Activated CD8-positive, alpha-beta memory T cell treated with anti-CD3 and anti-CD28 coated beads for 1 hour (primary cell): ENCODE measurements at places on chromosomes 2 and 18.

DNA sequence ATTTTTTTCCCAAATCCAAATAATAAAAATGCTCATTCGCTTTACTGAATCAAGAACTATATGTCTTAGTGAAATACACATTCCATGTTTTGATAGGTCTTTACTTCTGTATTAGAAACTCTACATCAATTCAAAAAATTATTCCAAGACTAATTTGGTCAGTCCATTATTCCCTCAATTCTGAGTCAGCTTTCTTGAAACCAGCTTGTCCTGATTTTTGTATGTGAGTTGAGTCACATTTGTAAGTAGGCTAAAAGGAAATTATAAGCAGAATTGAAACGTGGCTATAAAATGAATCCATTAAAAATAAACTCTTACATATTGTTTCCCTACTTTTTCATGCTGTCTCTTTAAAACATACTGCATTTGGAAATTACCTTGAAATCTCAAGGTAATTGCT is 113.0 kb downstream of the DNER start:
- no peak for DNase-seq

DNA sequence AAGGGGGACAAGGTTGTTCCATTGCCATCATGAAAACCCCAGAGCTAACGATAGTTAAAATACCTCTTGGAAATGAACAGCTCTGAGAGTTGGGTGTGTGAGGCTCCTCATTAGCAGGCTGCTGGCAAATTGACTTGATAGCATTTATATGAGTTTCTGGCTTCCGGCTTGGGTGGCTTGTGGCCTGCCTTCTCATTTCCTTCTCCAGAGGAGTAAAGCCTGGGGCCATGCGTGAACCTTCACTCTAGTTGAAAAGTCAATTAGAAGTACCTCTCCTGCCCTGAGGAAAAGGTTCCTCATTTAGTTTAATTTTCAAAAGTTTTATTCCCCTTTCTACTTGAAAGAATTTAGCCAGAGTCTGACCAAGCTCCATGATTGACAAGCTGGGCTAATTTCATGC is 67.1 kb downstream of the MGAT5 start:
- no peak for DNase-seq

DNA sequence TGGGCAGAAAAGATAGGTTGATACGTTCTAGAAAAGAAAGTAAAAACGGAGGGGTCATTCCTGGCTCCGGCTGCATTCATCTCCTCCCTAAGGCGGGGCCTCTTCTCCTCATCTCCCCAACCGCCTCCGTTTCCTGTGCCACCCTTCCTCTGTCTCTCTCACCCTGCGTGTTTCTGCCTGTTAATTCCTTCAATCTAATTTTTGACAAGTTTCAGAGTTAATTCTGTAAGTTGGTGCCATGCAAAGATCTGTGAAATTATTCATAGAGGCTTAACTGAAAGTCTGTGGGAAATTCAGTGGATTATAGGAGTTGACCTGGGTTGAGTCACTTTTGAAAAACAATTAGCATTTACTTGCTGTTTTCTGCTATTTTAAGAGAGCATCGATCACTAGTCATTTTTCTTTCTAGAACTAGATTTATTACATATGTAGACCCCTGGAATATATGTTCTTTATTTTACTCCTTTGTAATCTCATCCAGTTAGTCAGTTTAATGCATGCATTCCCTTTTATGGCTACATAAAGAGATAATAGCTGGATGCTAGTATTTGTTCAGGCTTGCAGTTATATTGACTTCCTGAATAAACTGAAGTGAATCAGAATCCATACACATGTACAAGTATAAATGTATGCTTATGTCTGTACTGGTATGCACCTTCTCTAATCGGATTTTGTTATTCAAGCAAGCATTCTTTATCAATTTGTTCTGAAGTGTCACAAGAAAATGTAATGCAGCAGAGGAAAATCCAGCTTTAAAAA is 91.1 kb downstream of the EML6 start:
- DNase-seq: no peak

DNA sequence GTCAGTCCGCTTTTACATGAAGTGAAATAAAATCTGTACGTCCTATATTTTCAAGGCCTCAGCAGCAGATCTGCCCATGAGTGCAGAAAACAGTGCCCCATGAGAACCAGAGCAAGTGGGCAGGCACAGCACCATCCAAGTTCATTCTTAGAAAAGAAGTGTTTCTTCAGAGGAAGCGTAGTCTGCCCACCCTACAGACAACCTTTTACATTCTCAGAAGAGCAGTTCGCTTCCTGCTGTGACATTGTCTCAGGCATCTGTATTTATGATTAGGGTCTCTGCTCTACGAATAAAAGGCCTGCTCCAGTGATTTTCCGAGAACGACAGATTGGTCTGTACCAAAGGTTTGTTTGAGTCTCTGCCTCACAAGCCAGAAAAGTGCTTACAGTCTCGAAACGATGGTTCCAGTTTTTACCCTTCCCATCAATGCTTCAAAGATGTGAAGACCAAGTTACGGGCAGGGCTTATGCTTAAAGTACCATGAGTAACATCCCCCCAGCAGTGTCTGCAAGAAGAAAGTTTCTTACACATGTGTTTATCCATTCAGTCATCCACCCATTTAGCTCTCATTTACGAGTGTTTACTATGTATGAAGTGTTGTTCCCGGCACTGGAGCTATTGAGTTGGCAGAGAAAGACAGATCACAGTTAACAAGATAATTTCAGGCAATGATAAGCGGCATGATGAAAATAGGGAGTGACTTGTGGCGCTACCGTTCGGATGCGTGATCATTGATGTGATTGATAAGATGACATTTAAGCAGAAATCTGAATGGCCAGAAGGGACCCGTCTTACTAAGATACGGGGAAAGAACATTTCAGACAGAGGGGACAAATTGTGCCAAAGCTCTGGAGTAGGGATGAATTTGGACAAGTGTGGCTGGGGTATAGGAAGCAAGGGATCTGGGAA is 31.4 kb upstream of the CTLA4 start:
- DNase-seq: no peak

DNA sequence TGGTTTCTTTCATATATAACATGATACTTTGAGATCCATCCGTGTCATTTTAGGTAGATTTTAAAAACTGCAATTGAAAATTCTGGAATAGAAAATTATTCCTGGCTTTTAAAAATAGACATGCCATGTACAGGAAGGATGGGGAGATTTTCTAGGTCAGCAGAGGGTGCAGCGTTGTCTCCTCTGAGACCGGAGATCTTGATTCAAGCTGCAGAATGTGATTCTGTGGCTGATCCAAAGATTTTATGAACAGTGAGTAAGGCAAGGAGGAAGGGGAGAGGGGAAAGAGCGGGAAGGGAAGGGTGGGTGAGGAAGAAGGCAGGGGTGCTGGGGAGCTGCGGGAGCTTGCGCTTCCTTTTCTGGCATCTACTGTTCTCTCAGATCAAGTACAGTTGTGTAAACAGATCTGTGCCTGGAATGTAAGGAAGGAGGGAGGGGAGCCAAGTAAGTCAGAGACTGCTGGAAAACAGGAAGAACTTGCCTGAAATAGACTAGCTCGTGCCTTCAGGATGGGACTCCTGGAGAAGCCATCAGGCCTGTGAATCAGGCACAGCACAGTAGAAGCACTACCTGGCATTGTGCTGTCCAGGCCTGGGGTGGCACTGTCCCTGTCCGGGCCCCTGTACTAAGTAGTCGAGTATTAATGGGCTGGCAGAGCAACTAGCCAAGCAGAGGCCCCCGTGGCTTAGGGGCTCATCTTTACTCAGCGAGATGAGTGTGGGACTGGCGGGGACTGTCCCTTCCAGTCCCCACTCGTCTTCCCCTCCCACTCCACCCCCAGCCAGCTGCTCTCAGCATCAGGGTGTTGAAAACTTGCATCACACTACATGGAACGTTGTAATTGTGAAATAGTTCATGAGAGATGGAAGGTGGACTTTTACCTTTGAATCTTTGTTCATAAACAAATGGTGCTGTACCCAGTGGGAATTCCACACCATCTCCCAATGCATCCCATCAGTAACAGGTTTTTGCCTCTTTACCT is 163.5 kb downstream of the UXS1 start:
- no peak for DNase-seq

DNA sequence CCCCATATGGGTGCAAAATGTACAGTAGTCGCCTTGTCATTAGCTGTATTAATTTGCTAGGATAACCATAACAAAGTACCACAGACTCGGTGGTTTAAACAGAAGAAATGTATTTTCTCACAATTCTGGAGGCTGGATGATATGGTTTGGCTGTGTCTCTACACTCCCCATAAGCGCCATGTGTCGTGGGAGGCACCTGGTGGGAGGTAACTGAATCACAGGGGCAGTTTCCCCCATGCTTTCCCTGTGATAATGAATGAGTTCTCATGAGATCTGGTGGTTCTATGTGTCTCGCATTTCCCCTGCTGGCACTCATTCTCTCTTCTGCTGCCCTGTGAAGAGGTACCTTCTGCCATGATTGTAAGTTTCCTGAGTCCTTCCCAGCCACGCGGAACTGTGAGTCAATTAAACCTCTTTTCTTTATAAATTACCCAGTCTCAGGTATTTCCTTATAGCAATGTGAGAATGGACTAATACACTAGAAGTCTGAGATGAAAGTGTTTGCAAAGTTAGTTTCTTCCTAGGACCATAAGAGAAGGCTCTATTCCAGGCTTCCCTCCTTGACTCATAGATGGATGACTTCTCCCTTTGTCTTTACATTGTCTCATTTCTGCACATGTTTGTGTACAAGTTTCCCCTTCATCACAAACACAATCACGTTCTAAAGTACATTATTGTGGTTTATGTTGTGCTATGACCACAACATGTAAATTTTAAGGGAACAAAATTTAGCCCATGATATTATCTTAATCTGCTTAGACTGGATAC is 1442.6 kb downstream of the SUCLG1 start:
- no peak for DNase-seq

GRCh38 chr2:23658466-23658942 is 268.4 kb downstream of the ATAD2B start:
- DNase-seq: no peak

GRCh38 chr2:235812185-235812665 is 318.4 kb downstream of the AGAP1 start:
- no peak for DNase-seq

DNA sequence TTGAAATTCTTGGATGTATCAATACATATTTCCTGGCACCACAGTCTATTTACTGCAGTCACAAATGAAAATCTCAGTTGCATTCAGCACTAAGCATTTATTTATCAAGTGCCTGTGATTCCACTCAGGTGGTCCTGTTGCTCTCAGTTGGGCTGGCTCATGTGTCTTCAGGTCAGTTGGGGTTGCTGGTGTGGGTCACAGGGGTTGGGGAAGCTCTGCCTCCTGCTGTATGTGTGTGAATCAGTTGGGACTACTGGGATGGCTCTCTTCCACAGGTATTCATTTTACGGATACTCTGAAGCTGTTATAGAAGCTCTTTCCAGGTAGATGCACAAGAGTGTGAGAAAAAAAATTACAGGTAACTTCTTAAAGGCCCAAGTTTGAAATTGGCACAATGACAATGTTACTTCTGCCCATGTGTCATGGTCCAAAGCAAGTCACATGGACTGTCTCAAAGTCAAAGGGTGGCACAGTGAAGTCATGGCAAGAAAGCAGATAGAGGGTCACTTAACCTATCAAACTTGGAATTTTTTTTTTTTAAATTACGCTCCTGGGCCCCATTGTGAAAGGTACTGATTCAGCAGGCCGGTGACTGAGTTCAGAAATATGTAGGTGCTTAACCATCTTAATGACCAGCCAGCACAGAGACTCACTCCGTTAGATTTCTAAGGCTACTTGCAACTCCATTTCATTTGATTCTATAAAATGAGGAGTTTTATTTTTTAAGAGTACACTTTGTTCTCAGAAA is 249.2 kb upstream of the GCFC2 start:
- DNase-seq: no peak

GRCh38 chr2:27854229-27854862 is 35.8 kb downstream of the RBKS start:
- no peak for DNase-seq

DNA sequence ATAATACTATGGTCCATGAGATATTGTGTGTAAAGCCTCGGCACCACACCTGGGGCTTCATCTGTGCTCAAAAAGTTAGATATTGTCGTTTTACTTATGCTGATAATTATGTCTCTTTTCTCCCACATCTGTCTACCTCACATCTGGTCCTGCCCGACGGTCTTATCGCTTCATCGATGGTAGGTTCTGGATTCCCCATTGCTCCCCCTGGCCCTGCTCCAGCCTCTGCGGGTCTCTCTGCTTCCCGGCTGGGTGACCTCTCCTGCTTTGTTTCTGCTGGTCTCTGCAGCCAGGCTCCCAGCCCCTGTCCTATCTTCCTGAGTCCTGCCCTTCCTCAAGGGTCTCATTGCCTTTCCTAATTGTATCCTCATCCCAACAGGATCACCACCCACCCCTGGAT is 294.2 kb downstream of the NDUFA10 start:
- no peak for DNase-seq

DNA sequence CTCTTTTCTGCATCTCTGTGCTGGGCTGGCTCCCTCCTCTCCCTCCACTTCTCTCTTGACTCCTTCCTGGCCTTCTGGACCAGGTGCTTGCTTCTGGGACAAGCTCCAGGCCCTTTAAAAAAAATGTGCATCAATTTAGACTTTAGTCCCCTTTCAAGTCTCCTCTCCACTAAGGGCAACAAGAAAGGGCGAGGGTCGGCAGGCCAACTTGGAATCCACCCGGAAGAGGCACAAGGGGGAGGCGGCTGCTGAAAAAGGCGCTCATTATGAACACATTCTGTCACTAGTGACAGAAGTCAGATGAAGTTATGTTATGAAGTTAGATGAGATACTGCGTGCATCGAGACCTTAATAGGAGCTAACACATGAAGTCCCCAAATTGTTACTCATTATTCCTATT is 13.6 kb upstream of the RHOB start:
- DNase-seq: no peak

DNA sequence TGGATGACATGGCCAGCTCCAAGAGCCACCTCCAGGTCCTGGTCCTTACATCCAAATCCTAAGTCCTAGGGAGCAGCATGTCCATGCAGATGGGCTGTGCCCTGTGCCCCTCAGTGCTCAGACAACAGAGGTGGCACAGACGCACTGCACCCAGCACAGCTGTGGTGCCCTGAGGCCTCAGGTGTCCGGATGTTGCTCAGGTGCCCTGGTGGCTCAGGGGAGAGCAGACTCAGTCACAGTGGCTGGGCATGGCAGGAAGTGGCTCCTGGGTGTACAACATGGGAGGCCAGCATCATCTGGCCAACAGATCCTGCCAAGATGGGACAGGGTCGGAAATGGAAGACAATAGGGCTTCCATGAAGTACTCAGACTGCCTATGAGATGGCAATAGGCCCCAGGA is 50.1 kb downstream of the TIMM21 start:
- DNase-seq: no peak

DNA sequence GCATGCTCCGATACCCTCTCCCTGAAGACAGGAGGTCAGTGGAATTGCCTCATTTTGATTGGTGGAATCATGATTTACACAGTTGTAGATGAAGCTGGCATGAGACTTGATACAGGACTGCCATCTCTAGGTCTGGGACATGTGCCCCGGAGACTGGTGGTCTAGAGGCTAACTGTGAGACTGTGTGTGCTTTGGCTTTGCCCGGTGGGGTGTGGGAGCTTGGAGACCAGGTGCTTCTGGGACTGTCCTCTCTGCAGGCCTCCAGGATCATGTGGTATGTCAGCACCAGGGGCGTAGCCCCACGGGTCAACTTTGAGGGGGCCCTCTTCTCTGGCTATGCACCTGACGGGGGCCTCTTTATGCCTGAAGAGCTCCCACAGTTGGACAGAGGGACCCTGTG is 2.7 kb downstream of the THNSL2 start:
- no peak for DNase-seq

- no peak for DNase-seq
Observed at GRCh38 chr2:224847961-224848850, 132.0 kb upstream of the CCDC195 start.

- DNase-seq: no peak
Observed at GRCh38 chr2:209463226-209463625, 39.4 kb downstream of the MAP2 start.

GRCh38 chr2:57696016-57696415 is 350.6 kb upstream of the VRK2 start:
- no peak for DNase-seq
